ENCODE measurements at places on chromosomes 2 and 18.

DNA sequence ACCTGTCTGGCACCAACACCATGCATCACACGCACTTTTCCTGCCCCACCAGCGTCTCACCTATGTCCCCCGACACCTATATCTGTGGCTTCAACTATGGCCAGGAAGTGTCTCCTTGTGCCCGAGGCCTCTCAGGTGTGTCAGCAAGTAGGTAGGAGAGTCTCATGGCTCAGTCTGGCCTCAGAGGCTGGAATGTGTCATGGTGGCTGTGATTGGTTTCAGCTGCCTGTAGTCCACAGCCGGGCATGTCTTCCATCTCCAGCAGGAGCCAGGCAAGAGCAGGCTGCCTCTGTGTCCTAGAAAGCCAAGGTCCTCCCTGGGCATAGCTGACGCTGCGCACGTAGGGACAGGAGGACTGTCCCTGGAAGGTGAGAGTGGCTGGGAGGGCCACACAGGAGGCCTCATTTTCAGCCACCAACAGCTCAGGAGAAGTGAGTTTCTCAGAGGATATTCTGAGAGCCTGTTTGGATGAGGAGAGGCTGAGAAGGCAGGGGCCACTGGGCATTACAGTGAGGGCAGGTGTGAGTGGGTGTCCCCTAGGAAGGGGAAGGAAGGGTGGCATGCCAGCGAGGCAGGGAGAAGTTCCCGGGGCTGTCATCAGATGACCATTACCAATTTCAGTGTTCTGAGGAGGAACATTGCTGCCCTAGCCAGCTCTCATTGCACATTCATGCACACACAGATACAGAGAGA, 47.2 kb downstream of the SDC1 start:
- DNase-seq, result no peak

- no peak for DNase-seq
Measured at GRCh38 chr2:118644190-118644589, 203.3 kb downstream of the EN1 start.

- DNase-seq, result no peak
Measured at GRCh38 chr18:69559604-69560003, 158.9 kb downstream of the DOK6 start.

- DNase-seq, result no peak
Measured at GRCh38 chr18:23336101-23336500, 117.0 kb upstream of the RIOK3 start.

DNA sequence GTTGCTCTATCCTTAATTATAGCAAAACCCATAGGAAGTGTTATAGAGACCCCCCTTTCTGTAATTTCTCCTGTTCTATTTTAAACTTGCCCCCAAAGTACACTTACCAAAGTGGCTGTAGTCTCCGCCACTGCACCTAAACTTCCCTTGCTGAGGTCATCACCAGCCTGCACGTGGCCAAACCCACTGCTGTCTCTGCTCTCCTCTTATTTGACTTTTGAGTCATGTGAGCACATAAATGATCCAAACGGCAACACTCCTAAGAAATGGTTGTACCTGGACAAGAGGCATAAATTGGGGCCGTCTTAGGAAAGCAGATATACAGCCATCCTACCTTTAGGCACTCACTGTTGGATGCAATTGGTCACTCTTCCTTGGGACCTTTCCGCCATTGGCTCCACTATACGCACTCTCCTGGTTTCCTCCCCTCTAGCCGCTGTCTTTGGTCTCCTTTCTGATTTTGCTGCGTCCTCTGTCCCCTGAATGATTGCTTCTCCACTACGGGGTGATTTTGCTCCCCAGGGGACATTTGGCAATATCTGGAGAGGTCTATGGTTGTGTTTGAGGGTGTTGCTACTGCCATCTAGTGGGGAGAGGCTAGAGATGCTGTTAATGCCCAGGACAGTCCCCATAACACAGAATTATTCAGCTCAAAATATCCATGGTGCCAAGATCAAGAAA, 19.2 kb upstream of the IL36G start:
- no peak for DNase-seq

DNA sequence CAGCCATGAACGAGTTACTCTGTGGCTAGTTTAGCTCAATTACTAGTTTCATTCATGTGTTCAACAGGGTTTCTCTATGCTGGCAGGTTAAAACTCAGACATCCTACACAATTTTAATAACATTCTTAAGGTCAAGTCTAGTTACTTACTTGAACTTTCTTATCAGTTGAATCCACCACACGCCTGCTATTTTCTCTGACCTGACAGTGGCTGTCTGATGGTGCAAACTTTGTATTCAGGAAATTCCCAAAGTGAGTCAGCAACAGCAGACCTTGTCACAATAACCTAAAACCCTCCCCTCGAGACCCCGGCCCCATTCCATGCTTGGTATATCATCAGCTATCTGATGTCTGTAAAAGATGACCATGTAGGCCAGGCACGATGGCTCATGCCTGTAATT, 20.8 kb upstream of the CIDEA start:
- no peak for DNase-seq

DNA sequence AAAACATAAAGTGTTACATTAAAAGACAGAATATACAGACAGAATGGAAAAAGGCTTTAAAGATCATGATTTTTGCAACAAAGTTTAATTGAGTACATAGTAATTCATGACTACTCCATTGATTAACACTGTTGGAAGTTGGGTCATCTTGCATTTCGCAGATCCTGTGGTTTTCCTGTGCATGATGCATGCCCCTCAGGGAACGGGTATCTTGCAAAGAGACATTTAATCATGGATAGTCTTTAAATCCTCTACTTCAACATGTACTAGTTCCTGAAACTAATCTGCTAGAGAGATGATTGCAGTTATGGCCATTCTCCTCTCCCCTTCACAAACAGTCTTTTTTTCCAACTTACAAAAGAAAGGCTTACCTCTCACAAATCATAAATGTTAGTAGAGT, 155.6 kb upstream of the DSEL start:
- DNase-seq, result no peak

- DNase-seq, result no peak
Measured at GRCh38 chr2:29398384-29399237, 283.4 kb downstream of the CLIP4 start.
